ENCODE measurements at places on chromosomes 7 and 10.

DNA sequence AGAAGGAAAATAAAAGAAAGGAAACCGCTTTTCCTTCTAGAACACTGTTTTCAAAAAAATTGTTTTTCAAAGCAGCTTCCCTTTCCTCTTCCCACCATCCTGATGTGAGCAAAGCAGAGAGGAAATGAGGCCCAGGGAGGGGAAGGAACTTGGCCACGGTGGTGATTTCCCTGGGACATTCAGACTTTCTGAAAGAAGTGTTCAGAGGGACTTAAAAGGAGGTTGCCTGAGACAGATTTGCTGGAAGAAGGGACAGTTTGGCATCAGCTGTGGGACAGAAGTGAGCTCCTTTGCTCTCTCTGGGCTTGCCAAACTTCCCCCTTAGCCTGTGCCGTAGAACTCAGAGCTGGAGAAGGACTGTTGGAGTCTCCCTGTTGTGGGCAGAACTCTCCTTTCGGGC lies 30.3 kb downstream of the ADCYAP1R1 start:
- DNase-seq, result no peak

- DNase-seq, result peak; percentile 77
These were observed 10.4 kb downstream of the VCL start for GRCh38 chr10:74008212-74008731.

- DNase-seq, result no peak
These were observed 4.3 kb downstream of the DYNC1I1 start for GRCh38 chr7:95776561-95777185.

DNA sequence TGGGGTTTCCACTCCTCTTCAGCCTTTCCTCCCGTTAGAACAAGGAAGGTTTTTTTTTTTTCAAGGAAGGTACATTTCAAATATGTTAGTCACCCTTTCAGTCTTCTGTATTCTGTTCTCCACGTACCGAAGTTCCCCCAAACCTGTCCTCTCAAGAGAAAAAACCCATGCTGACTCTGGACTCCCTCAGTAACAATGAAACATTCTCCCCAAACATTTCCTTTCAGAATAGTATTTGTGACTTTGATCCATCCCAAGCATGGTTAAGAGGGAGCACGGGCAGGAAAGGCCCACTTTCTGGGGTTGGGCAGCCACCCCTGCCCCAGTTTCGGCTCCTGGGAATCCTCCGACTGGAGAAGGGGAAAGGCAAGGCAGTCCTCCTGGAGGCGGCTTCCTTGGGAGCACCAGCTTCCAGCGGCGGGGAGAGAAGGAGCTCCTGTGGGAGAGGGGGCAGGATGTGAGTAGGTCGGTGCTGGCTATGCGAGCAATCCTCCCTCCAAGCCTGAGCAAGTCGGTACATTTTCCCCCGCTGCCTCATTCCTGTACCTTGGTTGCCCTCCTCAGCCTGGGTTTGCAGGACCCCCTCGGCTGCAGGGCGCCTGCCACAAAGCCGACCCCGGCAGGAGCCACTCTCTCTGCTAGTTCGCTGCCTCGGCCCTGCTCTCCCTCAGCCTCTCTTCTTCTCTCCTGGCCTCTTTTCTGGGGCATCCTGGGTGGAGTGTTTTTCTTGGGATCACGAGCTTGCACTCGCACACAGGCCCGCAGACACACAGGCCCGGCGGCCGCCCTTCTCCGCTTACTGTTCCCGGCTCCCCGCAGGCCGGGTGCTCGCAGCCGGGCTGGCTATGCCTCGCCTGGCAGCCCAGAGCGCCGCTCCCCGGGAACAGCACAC lies 2.1 kb upstream of the HOXA1 start:
- DNase-seq, result no peak

GRCh38 chr7:122006687-122007086 lies 133.7 kb downstream of the PTPRZ1 start:
- DNase-seq, result no peak

GRCh38 chr10:63324495-63324854 lies 141.3 kb downstream of the JMJD1C start:
- DNase-seq, result no peak

DNA sequence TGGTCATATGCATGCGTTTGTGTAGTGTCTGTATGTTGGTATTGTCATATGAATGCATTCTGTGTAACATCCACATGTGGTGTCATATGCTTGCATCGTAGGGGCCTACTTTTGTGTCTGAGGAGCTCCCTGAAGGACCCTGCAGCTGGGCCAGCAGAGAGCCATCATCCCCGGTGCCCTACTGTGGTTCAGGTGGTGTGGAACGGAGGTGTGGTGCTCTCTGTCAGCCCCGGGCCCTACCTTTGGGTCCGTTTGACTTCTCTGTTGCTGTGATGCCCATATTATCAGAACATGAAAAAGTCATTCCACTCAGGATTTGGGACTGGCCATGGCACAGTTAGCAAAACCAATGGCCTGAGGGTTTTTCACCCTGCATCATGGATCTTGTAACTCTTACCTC lies 217.9 kb downstream of the ADARB2 start:
- DNase-seq, result no peak

GRCh38 chr10:95425592-95426465 lies 135.0 kb upstream of the PDLIM1 start:
- no peak for DNase-seq

DNA sequence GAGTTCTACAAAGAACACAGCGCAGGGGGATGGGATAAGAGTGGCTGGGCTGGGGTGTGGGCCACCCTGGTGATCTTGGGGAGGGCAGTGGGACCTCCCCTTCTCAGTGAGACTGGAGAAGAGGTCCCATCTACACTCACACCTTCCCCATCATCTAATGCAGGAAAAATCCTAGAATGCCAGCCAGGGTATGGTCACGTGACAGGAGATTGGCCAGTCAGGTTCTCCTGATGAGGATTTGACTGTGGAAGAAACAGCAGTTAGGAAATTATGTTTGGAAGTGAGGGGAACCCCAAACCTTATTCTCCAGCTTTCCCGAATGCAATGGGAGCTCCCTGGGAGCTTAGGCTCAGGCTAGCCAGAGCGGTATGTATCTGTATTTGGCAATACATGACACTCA lies 158.8 kb upstream of the GRB10 start:
- DNase-seq, result no peak

DNA sequence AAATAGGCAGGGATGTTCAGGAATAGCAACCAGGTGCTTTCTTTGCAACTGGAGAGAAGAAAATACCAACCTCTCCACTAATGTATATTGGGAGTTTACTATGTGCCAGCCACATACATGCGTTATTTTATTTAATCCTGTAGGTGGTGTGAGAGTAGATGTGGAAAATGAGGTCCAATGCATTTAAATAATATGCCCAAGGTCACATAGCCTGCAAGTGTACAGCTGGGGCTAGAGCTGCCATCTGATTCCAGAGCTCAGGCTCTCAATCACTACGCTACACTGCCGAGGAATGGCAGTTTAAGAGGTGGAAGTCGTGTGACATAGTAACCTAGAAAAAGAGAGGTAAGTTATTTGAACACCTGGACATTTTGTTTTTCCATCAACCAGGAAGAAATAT lies 277.0 kb downstream of the EXOC4 start:
- DNase-seq, result no peak

DNA sequence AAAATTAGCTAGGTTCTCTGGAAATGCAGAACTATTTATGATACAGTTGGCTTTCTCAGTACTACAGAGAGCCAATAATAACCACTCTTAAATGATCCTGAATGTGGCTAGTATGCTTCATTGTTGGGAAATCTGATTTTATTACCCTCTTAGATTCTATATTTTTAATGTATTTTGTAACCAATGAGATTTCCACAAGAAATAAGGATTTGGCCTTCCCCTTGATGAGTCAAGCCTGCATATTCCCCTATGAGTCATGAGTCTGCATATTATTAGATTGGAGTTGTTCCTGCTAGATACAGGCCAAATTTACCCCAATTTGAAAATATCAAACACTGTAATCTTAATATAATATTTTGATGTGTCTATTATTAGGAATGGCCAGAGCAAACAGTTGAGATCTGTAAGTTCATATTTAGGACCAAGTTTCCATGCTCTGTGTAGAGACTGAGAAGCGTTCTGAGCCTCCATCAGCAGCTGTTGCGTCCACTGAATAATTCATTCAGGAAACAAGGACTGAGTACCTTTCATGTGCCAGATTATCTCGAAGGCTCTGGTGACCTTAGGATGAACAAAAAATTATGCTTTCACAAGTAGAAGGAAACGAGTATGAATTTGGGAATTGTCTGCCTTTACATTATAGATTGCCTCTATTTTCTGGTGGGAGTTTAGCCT lies 793.4 kb downstream of the NRG3 start:
- DNase-seq, result peak; percentile 36

DNA sequence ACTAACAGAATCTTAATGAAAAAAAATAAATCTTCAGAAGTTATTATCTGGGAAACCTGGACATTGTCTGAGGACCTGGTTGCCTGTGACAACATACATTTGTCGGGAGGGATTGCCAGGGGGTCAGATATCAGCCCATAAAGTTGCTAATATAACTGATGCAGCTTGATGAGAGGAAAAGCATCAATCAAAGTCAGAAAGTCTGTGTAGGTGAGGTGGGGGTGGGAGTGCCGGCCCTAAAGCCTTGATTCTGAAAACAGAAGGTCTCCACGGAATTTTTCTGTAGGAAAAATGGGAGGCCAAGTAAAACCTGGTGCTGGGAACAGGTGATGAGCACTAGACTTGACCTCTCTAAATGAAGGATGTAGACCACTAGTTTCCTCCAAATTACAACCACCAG lies 281.8 kb downstream of the FGFR2 start:
- no peak for DNase-seq

GRCh38 chr10:114343623-114344505 lies 60.4 kb downstream of the AFAP1L2 start:
- DNase-seq, result no peak

DNA sequence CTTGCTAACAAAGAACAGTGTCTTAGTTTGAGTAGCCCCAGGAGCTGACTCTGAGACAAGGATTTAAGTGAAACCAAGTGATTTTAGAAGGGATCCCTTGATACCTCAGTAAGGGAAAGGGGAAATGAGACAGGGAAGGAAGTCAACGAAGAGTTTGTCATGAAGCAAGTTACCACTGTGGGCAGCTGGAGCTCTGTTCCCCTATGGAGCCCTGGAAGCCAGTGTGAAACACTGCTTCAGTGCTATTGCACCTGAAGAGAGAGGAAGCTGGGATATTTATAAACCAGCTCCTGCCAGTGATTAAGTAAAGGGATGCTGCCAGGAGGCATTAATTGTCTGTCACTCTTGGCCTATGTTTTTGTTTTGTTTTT lies 58.9 kb upstream of the WAPL start:
- no peak for DNase-seq

- no peak for DNase-seq
These were observed 144.0 kb upstream of the PPP1R3A start for GRCh38 chr7:114062810-114063209.

DNA sequence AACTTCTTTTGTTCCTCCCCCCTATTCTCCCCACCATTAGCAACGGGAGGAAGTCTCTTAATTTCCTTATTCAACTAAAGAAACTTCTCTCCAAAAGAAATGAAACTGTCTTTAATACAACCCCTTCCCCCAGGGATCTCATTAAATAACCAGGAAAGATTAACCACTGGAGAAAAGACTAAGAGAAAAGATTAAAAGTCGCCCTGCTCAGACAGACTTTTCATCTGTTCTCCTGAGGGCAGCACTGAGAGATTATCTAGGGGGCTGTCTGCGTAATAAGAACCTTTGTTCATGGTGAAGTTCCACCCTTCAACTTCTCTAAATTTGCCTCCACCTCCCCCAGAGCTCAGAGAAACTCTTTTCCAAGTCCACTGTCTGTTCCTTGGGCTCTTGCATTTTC lies 105.5 kb downstream of the HGF start:
- no peak for DNase-seq

GRCh38 chr7:45171946-45172345 lies 14.4 kb downstream of the RAMP3 start:
- DNase-seq, result no peak

- no peak for DNase-seq
These were observed 28.2 kb downstream of the ZNF25 start for GRCh38 chr10:37948210-37948609.

DNA sequence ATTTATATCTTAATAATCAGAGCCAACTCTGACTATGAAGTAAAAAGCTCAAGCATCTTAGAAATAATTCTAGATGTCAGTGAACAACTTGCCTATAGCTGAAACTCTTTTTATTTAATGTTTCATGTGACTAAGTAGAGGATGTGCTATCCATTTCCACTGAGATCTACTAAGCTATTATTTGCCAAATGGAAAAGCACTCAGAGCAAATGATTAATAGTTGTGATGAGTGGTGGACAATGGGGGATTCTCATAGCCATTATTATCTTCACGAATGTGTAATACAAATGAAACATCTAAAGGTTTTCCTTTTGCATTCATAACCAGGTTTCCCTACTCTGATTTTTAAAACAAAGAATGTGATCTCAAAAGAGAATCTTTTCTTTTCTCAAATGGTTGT lies 126.6 kb upstream of the GNAI1 start:
- DNase-seq, result no peak

GRCh38 chr7:137717045-137717444 lies 129.7 kb downstream of the DGKI start:
- DNase-seq, result no peak

DNA sequence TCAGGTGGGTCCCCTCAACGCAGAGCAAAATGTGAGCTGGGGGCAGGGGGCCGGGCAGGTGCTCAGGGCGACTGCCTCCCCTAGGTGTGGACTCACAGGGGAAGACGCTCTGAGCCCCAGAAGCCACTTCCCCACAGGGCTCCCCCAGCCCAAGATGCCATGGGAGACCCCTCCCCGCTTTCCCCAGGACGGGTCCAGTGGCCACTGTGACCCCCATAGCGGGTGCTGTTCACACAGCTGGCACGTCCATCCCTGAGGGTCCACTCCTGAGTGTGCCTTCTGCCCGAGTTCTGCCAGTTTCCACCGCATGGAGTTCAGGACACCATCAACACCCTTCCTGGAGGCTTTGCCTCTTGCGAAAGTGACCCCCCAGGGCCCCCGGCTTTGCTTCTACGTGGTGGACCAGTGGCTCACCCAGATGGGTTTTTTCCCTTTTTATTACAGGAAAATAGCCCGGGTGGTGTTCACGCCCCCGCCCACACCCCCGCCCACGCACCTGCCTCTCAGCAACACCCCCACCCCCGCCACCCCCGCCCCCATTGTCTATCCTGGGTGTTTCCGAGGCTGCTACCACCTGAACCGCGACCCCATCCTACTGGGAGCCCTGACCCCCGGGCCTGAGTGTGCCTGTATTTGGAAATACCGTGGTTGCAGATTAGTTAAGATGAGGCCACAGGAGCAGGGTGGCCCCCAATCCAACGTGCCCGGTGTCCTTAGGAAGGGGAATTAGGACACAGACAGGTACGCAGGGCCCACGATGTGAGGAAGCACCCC lies 32.0 kb downstream of the ADAP1 start:
- no peak for DNase-seq
